MG63 (cell line): ENCODE measurements at places on chromosomes 3 and 15. TPM values are rescaled to one million over a fixed set of nuclear protein-coding genes. Genes with fewer than 3 reads are reported as not detected.

DNA sequence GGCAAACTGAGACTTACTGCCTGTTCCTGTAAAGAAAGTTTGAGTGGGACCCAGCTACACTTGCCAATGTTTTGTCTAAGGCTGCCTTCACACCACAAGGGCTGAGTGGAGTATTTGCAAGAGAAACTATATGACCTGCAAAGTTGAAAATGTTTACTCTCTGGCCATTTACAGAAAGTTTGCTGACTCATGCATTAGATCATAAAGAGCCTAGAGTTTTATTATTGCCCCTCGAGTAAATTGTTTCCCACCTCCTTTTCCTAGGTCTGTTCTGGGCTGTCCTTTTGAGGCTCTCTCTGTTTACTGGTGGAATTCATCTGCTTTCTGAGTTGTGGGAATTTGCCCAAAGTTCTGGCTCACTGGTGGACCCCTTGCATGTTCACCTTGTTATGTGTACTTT lies 6.7 kb upstream of the PROK2 start:
- no peak for DNase-seq

GRCh38 chr3:127265581-127265981 lies 22.3 kb downstream of the PRR20G start:
- DNase-seq = no peak

Gene IMPG2
- total RNA-seq = under 0.01 and 0.89 TPM in 2 replicates

Gene C3orf52
- total RNA-seq = 2.2 and 2.4 TPM in 2 replicates

DNA sequence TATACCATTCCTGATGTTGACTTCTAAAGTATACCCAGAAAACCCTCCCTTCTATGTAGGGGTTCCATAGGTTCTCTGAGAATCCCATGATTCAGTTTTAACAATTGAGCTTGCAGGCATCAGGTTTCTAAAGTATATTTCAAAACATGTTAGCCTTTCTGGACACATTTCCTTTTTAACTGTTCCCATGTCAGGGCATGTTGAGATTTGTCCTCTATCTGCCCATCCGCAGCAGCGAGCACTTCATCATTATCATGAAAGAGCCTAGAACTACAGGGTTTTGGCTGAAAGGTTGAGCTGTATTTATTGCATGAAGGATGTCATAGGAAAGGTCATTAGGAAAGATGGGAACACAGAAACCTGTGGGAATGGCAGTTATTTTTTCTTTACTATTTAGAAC lies 201.1 kb upstream of the BHLHE40 start:
- DNase-seq = no peak

GRCh38 chr3:133972156-133972555 lies 57.6 kb downstream of the SLCO2A1 start:
- DNase-seq = no peak

DNA sequence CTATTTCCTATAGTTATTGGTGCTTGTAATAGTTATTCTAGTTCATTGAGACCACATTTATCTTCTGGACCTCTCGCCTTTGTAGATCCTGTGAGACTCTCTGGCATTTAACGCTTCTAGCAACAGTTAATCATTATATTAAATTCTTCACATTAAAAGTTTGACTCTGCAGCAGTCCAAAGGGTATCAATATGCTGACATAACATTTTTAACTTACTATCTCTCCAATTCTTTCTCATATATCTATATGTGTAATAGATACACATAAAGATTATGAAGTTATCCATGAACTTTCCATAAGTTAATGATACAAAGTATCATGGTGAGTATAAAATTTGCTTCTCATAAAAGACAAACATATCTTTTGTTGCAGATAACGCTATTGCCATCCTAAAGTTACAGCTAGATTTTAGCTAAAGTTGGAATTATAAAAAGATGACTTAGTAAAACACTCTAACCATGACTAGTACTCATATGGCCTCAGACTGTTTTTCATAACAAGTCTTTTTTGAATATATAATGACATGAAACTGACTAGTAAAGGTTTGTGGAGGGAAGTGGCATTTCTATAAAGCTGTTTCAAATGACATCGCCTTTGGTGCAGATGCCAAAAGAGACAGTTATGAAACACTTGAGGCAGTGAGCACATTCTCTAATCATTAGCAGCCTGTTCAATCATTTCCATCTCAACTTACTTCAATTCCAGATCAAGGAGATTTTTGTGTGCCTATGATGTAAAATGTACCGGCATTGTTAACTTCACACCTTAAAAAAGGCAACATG lies 379.3 kb upstream of the CBLB start:
- DNase-seq = no peak

- no peak for DNase-seq
Measured at GRCh38 chr3:43908456-43908855, 217.7 kb downstream of the ABHD5 start.

DNA sequence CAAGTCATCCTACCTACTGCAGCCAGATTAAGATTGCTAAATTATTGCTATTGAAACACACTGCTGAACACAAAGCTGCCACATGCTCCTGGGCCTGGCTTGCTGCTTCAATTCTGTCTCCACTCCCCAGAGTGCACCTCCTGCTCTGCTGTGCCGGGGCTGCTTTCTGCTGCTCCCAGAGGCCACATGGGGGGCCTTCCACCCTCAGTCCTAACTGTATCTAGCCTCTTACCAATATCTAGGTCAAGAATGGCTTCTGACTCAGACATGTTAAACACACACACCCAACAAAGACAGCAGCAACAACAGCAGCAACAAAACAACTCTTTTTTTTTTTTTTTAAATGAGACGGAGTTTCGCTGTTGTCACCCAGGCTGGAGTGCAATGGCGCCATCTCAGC lies 33.0 kb downstream of the MYZAP start:
- no peak for DNase-seq
